ENCODE measurements at places on chromosomes 2 and 18. TPM values are rescaled to one million over a fixed set of nuclear protein-coding genes. Genes with fewer than 3 reads are reported as not detected.

DNA sequence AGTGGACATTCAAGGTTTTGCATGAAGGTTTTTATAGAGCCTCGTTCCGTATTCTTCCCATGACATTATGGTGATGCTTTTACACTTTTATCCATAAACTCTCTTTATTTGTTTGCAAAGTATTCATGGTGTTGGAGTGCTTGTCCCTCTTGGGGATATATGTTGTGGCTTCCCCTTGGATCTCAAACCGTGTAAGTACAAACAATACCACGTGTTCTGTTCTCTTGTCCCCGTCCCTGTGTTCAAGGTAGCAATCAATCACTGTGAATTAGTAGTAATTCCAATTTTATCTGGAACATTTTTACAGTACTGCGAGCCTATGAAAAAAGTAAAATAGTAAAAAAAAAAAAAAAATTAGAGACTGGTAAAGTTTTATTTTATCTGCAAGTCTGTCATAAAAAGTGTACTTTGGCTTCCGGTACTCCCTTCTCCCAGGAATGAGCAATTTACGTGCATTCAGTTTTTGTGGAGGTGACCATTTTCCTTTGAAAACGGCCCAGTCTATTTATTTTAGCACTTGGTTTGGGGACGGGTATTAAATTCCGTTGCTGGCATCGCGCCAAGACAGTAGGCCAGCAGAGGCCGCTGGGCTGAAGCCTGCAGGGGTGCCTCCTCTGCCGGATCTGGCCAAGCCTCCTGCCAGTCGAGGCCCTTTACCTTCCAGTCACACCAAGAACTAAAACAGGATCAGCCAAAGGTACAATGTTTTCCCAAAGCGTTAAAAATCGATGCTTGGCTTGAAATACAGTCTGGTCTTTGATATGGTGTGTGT is 175.7 kb downstream of the SOCS6 start:
- peak overlapping the region; percentile 37 for H3K4me3 ChIP-seq
- no peaks in the 10 kb centered on the region for H3K36me3 ChIP-seq
- H3K27ac ChIP-seq: no peak overlapping the region
- peaks cover 5% of the 10 kb centered on the region for H3K27me3 ChIP-seq
- no peak for DNase-seq

GRCh38 chr2:132416723-132417395 is at the start of gene GPR39:
Gene GPR39, plus strand, starts transcription at chr2:132416805.
- DNase-seq: no peak
- no peaks in the 10 kb centered on the region for H3K36me3 ChIP-seq
- no peak within 1 kb of the TSS for H3K27ac ChIP-seq
- H3K4me1 ChIP-seq: peaks cover 18% of the 10 kb centered on the region
- H3K27me3 ChIP-seq: no peaks in the 10 kb centered on the region

GRCh38 chr2:86616502-86616901 is 7.2 kb downstream of the RNF103 start:
- peaks cover 44% of the 10 kb centered on the region for H3K4me1 ChIP-seq
- no peak overlapping the region for H3K4me3 ChIP-seq
- peaks cover 65% of the 10 kb centered on the region for H3K36me3 ChIP-seq
- H3K27me3 ChIP-seq: no peaks in the 10 kb centered on the region
- DNase-seq: no peak

DNA sequence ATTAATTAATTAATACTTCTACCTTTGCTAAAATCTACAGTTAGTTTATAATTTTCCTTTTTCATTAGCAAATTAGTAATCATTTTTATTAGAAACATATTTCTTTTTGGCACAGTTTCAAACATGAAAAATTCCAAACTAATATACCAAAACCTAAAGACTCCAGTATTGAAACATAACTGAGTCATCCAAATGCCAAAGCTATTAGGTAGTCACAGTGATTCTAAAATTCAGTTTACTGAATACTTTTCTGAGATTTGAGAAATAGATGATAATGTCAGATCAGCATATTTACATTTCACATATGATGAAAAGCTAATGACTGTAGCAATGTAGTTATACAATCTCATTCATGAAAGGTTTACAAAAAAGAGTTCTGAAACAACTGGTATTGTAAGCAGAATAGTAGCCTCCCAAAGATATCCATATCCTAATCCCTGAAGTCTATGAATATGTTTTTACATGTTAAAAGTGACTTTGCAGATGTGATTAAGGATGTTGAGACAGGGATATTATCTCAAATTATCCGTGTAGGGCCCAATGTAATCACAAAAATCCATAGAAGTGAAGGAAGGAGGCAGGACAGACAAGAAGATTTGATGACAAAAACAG is 680.2 kb upstream of the CHAC2 start:
- no peaks in the 10 kb centered on the region for H3K4me1 ChIP-seq
- H3K4me3 ChIP-seq: no peak overlapping the region
- H3K27me3 ChIP-seq: no peaks in the 10 kb centered on the region
- no peaks in the 10 kb centered on the region for H3K36me3 ChIP-seq
- DNase-seq: no peak

- no peaks in the 10 kb centered on the region for H3K4me1 ChIP-seq
- DNase-seq: peak; percentile 83
- no peaks in the 10 kb centered on the region for H3K27me3 ChIP-seq
These were observed 98.7 kb downstream of the COPS8 start for GRCh38 chr2:237184192-237184918.

GRCh38 chr18:66346833-66347588 is 256.9 kb downstream of the CDH19 start:
- H3K4me3 ChIP-seq: no peak overlapping the region
- no peaks in the 10 kb centered on the region for H3K4me1 ChIP-seq
- no peaks in the 10 kb centered on the region for H3K36me3 ChIP-seq
- no peak overlapping the region for H3K27ac ChIP-seq
- no peak for DNase-seq

GRCh38 chr2:171617981-171618380 is 69.3 kb upstream of the DYNC1I2 start:
- H3K36me3 ChIP-seq: no peaks in the 10 kb centered on the region
- H3K27ac ChIP-seq: no peak overlapping the region
- no peak overlapping the region for H3K4me3 ChIP-seq

DNA sequence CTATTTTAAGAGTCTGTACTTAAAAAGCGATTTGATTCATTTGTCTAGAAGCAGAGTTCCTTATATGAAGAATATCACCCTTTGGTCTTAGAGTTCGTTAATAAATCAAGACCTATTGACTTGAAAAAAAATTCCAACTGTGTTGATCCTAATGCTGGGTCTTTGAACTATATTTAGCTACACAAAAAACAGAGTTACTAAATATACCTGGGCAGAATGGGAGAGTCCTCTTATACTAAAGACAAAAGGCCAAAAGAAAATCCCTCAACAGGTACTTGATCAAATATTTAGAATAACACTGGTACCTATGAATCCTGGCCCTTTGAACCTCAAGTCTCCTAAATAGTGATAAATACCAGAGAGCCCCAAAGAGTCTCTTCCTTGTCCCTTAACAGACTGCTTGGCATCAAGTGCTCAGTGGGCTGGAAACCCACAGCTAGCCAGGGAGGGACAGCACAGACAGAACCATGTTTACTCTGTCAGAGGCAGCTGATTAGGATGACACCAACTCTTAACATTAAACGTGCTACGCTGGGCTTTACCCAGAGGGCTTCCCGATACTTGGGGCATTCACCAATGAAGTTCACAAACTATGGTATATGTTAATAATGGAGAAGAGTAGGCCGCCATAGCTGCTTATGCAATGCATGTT is 95.1 kb downstream of the FIGN start:
- H3K27ac ChIP-seq: no peak overlapping the region
- H3K4me1 ChIP-seq: no peaks in the 10 kb centered on the region
- no peak overlapping the region for H3K4me3 ChIP-seq
- H3K36me3 ChIP-seq: no peaks in the 10 kb centered on the region
- DNase-seq: no peak
- no peaks in the 10 kb centered on the region for H3K27me3 ChIP-seq

DNA sequence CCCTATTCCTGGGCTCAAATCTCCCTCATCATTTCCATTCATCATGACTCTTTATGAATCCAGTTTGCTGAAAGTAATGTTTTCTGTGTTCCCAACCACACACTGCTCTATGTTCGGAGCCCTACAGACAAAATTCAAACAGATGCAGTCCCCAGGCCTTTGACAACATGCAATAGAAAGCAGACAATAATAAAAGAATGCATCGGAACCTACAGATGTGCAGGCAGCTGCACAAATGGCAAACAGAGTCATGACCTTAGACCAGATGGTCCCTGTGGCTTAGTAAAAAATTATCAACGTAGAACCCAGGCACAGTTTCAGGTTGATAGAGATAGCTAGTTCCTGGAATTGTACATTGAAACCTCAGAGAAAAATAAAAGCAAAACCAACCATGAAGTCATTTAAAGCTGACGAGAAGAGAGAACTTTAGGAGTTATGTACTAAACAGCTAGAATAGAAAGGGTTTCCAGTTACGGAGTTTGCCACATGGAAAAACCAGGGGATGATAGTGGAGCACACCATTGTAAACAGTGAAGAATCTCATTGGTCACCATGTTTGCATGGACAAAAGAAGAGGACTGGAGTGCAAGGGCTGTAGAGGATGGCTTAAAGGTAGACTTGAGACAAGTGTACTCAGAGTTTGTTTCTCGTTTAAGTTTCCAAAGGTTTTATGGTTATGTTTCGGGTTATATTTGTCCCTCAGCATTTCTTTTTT is 23.2 kb upstream of the ACVR1 start:
- no peak overlapping the region for H3K4me3 ChIP-seq
- H3K4me1 ChIP-seq: no peaks in the 10 kb centered on the region
- H3K27ac ChIP-seq: no peak overlapping the region
- DNase-seq: no peak
- H3K27me3 ChIP-seq: no peaks in the 10 kb centered on the region

DNA sequence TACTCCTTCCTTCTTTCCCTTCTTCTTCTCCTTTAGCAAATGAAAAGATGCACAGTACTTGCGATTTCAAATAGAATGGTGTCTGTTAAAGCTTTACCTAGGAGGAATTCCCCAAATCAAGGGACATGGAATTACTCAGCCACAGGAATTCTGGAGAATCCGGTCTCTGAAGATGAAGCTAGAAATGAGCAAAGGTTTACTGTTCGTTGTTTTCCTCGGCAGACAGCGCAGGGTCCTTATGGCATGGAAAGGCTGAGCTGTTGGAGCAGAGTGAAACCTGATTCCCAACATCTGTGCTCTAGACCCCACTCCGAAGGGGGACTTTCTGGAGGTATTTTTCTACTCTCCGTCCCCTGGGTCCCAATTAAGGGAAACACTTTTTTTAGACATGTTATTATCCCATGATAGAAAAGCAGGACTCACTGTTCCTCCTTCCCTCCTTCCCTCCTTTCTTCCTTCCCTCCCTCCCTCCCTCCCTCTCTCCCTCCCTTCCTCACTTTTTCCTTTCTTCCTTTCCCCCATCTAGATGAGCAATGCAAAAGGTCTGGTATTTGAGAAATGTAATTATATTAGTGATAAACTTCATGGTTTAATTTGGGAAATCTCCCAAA is 47.1 kb downstream of the CDCA7 start:
- DNase-seq: no peak
- no peak overlapping the region for H3K27ac ChIP-seq
- H3K27me3 ChIP-seq: peaks cover 28% of the 10 kb centered on the region
- H3K4me3 ChIP-seq: peak overlapping the region; percentile 23
- H3K36me3 ChIP-seq: no peaks in the 10 kb centered on the region

GRCh38 chr2:26577442-26578112 is 63.6 kb downstream of the CIB4 start:
- DNase-seq: no peak
- H3K36me3 ChIP-seq: no peaks in the 10 kb centered on the region
- H3K27me3 ChIP-seq: no peaks in the 10 kb centered on the region
- no peaks in the 10 kb centered on the region for H3K4me1 ChIP-seq

DNA sequence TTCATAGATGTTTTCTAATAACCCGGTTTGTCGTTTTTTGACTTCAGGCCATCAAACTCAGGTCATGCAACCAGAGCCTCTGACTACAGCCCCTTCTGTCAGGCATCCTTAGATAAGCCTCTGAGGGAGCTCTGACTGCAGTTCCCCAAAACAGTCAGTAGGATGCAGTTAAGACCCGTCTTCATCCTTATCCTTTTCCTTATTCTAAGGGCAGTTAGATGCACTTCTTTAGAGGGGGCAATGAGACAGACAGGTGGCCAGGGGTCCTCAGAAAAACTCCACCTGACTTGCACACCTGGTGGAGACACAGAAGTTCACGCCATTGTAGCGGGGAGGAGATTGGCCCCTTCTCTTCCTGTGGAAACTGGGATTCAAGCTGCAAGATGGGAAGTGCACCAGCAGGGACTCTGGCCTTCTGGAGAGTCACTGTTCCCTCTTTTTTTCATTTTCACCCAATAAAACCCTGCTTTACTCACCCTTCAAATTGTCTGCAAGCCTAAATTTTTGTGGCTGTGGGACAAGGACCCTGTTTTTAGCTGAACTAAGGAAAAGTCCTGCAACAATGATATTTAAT is 104.8 kb upstream of the TFPI start:
- no peak overlapping the region for H3K27ac ChIP-seq
- H3K36me3 ChIP-seq: no peaks in the 10 kb centered on the region
- no peaks in the 10 kb centered on the region for H3K27me3 ChIP-seq
- no peaks in the 10 kb centered on the region for H3K4me1 ChIP-seq
- DNase-seq: no peak

GRCh38 chr2:216632952-216633615 is at the start of gene IGFBP2:
Gene IGFBP2, plus strand, starts transcription at chr2:216633420. Its CDS starts 104 bp downstream, at chr2:216633524.
- peaks cover 16% of the 10 kb centered on the region for H3K4me1 ChIP-seq
- H3K27me3 ChIP-seq: no peaks in the 10 kb centered on the region
- peak within 1 kb of the TSS; percentile 82 for H3K27ac ChIP-seq
- no peak for DNase-seq
- H3K4me3 ChIP-seq: peak within 1 kb of the TSS; percentile 79

GRCh38 chr2:3739313-3739712 is 35.9 kb downstream of the DCDC2C start:
- no peak overlapping the region for H3K4me3 ChIP-seq
- H3K36me3 ChIP-seq: no peaks in the 10 kb centered on the region
- no peaks in the 10 kb centered on the region for H3K4me1 ChIP-seq
- H3K27ac ChIP-seq: no peak overlapping the region

GRCh38 chr2:200352636-200353035 is 46.1 kb downstream of the SPATS2L start:
- H3K27me3 ChIP-seq: no peaks in the 10 kb centered on the region
- no peak overlapping the region for H3K4me3 ChIP-seq
- DNase-seq: no peak
- H3K27ac ChIP-seq: no peak overlapping the region
- no peaks in the 10 kb centered on the region for H3K36me3 ChIP-seq

DNA sequence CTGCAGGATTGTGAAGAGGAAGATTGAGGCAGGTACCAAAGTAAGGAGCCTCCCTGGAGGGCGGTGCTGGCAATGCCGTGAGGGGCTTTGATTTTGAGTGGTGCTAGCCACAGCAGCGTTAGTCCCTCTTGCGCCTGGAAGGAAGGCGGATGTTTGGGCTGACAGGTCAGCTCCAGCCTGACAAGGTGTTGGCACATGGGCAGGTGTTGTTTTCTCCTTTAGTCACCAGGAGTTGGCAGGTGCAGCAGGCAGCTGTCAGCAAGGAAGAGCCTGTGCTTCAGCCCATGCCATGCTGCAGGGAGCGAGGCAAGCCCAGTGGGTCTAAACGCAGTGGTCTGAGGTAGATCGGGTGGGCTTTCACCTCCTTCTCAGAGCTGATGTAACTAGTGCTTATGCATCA is 8.5 kb downstream of the SEC11C start:
- H3K4me1 ChIP-seq: no peaks in the 10 kb centered on the region
- H3K27me3 ChIP-seq: no peaks in the 10 kb centered on the region
- no peak overlapping the region for H3K27ac ChIP-seq
- peaks cover 8% of the 10 kb centered on the region for H3K36me3 ChIP-seq
- no peak for DNase-seq
- no peak overlapping the region for H3K4me3 ChIP-seq

Gene SGPP2
- 0.42 TPM for total RNA-seq

Gene SP140
- total RNA-seq: 2.5 TPM

Gene SMPD4
- 34.5 TPM for total RNA-seq

Gene DUSP19
- 4.6 TPM for total RNA-seq

Gene TMEM198
- total RNA-seq: 3.7 TPM

Gene SP110
- total RNA-seq: 19.1 TPM
